Activated T-helper 2 cell treated with anti-CD3 and anti-CD28 coated beads, Interferon-gamma antibody, Interleukin-2, Interleukin-4, amounts not matched to agents 10 μg/mL and 5 μg/mL and 100 μg/mL, durations not matched to agents 14 hours and 24 hours and 36 hours (primary cell): ENCODE measurements at places on chromosomes 7 and 10. TPM values are rescaled to one million over a fixed set of nuclear protein-coding genes. Genes with fewer than 3 reads are reported as not detected.

The C7orf33 gene
- total RNA-seq = not detected in 2 replicates

The NRG3 gene
- total RNA-seq = not detected in 2 replicates

The PDK4 gene
- not detected in 2 replicates for total RNA-seq

DNA sequence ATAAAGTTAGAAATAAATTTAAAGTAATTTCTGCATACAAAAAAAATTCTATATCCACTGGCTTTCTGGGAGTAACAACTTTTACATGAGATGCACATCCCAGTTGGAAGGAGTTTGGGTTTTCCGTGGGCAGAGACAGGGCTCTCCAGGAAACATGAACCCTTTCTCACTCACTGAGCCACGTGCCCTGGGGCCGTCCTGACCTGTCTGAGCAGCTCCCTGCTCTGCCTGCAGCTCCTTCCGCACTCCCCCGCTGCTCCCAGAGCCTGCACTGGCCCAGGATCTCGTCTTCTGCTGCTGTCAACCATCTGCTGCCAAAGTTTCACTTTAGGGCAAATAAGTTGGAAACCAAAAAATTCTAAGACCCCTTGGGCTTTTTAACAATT lies 169.1 kb downstream of the DIP2C start:
- DNase-seq = no peak
- H3K27me3 ChIP-seq = peaks cover 4% of the 10 kb centered on the region
- H3K27ac ChIP-seq = no peak overlapping the region
- H3K36me3 ChIP-seq = no peaks in the 10 kb centered on the region
- H3K4me1 ChIP-seq = no peaks in the 10 kb centered on the region

DNA sequence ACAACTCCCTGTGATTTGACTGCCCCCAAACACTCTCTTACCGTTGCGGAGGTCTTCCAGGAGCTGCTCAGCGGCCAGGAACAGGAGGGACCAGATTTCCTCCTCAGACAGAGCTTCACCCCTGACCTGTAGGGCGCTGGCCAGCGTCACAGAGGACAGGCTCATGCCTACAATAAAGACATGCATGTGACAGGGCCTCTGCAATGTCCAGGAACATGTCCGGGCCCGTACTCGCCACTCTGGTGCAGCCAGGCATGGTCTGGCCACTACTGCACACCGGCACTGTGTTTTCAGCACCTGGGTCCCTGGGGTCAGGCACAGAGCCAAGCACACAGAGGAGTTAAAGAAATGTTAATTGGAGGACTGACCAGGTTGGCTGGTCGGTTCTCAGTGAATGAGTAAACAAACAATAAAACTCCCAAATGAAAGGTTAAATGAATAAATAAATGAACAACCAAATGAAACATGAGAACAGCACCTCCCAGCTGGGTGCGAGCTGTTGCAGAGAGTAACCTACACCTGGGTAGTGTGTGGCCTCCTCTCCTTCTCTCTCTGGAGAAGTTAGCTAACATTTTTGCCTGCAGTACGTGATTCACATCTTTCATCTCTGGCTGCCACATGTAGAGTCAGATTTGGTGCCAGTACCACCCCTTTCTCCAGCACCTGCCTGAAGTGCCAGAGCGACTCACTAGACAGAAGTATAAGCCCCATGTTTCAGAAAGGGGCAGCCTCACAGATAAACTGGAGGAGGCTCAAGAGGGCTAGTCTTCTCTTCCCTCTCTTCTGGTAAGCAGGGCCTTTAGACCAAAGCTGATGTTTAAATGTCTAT lies 22.8 kb downstream of the FRMPD2 start:
- peaks cover 2% of the 10 kb centered on the region for H3K27me3 ChIP-seq
- H3K36me3 ChIP-seq = no peaks in the 10 kb centered on the region
- no peak for DNase-seq
- no peak overlapping the region for H3K27ac ChIP-seq
- no peak overlapping the region for H3K4me3 ChIP-seq
- peaks cover 5% of the 10 kb centered on the region for H3K4me1 ChIP-seq

DNA sequence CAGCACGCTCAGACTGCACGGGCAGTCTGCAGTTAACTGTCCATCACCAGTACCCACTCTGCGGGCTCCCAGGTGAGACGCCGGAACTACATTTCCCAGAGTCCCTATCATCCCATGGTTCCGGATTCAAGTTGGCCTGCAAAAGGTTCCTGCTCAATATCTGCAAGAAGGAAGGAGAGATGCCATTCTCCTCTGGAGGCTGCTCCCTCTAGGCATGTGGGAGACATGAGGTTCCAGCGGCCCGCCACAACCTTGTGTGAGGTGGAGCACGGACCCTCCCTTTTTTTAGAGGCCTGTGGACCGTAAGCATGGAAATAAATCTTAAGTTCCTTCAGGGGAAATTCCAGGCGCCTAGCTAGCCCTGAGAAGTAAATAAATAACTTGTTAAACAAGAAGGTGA lies 29.7 kb downstream of the NUP42 start:
- H3K4me1 ChIP-seq = no peaks in the 10 kb centered on the region
- DNase-seq = no peak
- H3K27me3 ChIP-seq = peaks cover 26% of the 10 kb centered on the region

The ZNF853 gene
- 0.23 TPM in 2 replicates for total RNA-seq

The ANAPC16 gene
- total RNA-seq = 94.1 and 95.9 TPM in 2 replicates

The NEUROD6 gene
- not detected in 2 replicates for total RNA-seq

The NPTX2 gene
- total RNA-seq = 0.28 and 0.32 TPM in 2 replicates

GRCh38 chr7:152132812-152133211 lies 107.3 kb downstream of the GALNT11 start:
- H3K27ac ChIP-seq = no peak overlapping the region
- no peak overlapping the region for H3K4me3 ChIP-seq
- no peak for DNase-seq
- H3K27me3 ChIP-seq = no peaks in the 10 kb centered on the region

The CACNA2D1 gene
- not detected in 2 replicates for total RNA-seq

- no peaks in the 10 kb centered on the region for H3K27me3 ChIP-seq
- no peak for DNase-seq
- H3K4me3 ChIP-seq = no peak overlapping the region
- peaks cover 67% of the 10 kb centered on the region for H3K36me3 ChIP-seq
- no peak overlapping the region for H3K27ac ChIP-seq
Observed at GRCh38 chr7:149021725-149022062, 6.6 kb downstream of the PDIA4 start.

DNA sequence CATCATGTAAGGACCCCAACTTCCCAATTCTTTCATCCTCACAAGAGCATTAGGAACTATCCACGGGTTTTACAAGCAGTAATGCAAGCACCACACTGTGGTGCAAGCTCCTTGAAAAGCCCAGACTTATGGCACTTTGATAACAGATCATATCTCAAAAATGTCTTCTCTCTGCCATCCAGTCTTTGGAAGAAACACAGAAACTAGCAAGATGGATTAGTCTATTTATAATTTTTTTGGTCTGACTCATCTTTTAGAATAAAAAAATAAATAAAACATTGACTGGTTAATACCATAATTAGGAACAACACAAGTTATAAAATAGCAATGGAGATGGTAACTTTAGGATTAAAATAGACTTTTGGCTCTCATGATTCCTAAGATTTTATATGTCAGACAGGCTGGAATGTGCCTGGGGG lies 49.0 kb upstream of the CALD1 start:
- DNase-seq = no peak
- no peaks in the 10 kb centered on the region for H3K27me3 ChIP-seq
- peak overlapping the region; percentile 94 for H3K27ac ChIP-seq
- peaks cover 38% of the 10 kb centered on the region for H3K4me1 ChIP-seq

DNA sequence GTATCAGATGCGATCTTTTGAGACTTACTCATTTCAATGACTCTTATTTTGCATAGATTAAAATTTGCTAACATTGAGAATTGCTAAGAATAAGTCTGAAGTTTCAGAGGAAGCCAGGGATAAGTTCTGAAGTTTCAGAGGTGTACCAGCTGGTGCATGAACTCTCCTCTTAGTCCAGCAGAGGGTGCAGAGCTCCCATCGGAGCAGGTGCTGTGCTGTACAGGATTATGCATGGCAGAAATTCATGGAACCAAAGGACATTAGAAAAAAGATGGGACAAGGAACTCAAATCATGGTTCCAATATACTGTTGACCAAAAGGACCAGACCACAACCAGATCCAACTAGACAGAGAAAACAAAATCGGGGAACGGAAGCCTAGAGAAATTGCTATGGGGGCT lies 41.9 kb downstream of the MGAM2 start:
- H3K27ac ChIP-seq = no peak overlapping the region
- no peak overlapping the region for H3K4me3 ChIP-seq
- no peaks in the 10 kb centered on the region for H3K36me3 ChIP-seq
- DNase-seq = no peak
- peaks cover 25% of the 10 kb centered on the region for H3K27me3 ChIP-seq
- peaks cover 7% of the 10 kb centered on the region for H3K4me1 ChIP-seq

The MBL2 gene
- not detected in 2 replicates for total RNA-seq
